ENCODE measurements at places on chromosomes 11 and 22.

GRCh38 chr11:20261526-20261925 is 101.3 kb upstream of the DBX1 start:
- DNase-seq = no peak

GRCh38 chr22:38490475-38490874 is 15.6 kb downstream of the DDX17 start:
- no peak for DNase-seq

- DNase-seq = no peak
These were observed 7.3 kb downstream of the YAP1 start for GRCh38 chr11:102117472-102118113.

GRCh38 chr11:78714539-78714938 is 139.9 kb upstream of the NARS2 start:
- DNase-seq = no peak

DNA sequence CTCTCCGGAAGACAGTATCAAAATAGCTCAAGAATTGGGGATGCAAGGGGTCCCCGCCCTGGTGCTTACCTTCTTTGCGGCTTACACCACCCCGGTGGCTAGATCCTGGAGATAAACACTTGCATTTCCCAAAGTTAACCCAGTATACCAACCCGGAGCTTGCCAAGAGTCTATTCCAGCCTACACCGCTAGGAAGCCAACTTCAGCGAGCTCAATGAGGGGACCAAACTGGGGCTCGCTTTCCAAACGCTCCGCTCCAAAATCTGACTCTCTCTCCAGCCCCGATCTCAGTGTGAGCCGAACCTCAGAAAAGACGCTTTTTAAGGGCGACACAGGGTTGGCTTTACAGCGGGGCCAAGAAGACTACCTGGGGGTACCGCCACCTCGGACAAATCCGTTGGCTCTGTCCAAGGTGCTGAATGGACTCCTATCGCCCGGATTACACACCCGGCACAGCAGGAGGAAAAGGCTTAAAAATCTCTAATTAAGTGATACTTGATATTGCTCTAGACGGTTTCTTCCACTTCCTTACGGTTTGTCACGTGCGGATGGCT is 20.1 kb upstream of the BDNF start:
- DNase-seq = no peak

GRCh38 chr11:134819041-134819440 is 407.0 kb upstream of the B3GAT1 start:
- no peak for DNase-seq

DNA sequence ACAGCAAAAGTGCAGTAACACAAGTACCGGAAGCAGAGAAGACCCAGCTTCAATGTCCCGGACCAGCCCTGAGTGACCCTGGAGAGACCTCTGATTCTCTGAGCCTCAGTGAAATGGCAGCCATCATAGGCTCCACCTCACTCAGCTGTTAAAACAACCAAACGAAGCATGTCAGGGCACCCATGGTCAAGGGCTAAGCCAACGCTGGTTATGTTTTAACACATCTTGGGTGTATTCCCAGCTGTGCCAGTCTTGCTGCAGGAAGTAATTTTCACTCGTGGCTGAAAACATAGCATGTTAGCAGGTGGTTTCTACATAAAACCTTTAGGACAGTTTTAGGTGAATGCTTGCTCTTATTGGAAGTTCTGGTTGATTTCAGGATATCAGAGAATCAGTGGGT is 30.9 kb downstream of the LMO2 start:
- DNase-seq = no peak

All from stimulated activated CD8-positive, alpha-beta memory T cell treated with anti-CD3 and anti-CD28 coated beads, Interleukin-7, amount 100 ng/mL, for 1 hour (primary cell).